ENCODE measurements at places on chromosomes 1 and 21.
A peak's percentile ranks its signal among the peaks of the same experiment; 100 is the strongest.

- DNase-seq = no peak
Observed at GRCh38 chr21:32182449-32182848, 96.4 kb downstream of the MIS18A start.

DNA sequence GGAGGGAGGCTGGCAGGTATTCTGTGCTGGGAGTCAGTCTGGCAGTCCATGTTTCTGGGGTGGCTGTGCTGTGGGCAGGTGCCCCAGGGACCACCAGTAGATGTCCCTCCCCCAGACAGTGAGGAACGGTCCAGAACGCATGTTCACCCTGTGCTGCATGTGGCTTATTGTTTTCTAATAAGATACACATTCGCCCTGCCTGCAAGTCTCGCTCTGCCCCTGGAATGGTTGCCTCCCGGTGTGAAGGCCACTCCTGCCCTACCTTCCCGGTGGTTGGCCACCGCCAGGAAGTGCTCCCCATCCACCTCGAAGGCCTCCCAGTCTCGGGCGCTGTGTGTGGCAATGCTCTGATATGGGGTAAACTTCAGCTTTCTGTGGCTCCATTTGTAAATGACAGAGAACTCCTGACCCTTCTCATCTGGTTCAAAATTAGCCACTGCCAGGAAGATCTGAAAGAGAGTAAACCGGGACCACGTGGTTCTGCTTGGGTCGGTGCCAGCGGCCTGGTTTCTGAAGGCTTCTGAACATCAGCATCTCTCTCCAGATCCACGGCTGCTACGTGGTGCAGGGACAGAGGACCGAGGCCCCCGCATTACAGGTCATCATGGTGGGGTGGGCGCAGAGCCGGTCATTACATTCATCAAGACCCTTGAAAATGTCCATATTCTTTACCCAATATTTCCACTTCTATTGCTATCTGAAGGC lies 14.5 kb downstream of the KRTAP10-1 start:
- DNase-seq = no peak

- no peak for DNase-seq
Observed at GRCh38 chr1:161119092-161119903, 1.4 kb downstream of the NIT1 start.

DNA sequence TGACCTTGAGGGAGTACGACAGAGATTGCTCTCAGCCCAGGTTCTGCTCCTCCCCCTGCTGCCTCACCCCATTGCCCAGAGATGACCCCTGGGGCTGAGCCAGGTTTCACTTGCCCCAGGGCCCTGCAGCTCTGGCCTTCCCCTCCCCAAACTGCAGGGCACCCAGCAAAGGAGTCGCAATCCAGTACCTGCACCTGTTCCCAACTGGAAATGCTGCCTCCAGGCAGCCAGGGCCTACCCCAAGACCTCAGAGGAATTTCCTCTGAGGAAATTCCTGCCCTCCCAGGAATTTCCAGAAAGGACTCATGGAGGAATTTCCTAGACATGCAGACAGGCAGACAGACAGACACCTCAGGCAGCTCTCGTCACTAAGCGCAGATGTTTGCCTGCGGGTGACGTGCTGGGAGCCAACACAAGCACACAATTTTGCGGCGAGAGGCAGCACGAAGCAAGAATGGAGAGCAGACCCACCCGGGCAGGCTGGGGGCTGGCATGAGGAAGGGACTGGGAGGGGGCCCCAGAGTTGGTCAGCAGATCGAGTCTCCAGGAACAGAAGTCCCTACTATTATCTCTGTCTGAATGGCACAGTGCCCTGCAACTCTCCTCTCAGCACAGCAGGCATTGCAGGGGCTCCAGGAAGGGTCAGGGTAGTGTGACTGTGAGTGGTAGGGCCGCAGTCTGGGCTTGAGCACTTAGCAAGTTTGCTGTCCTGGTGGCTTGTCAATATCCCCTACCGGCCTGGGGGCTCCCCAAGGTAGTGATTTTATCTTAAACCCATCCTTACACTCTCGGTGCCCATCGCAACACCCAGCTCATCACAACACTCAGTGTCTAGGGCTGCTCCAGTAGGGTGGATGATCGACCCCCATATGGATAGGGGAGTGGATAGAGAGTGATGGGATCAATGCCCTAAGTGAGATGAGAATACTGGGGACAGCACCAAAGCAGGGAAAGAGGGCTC lies 2.9 kb upstream of the EFNA1 start:
- DNase-seq = no peak

- DNase-seq = peak; percentile 8
Observed at GRCh38 chr1:91697416-91697815, 188.5 kb downstream of the TGFBR3 start.

DNA sequence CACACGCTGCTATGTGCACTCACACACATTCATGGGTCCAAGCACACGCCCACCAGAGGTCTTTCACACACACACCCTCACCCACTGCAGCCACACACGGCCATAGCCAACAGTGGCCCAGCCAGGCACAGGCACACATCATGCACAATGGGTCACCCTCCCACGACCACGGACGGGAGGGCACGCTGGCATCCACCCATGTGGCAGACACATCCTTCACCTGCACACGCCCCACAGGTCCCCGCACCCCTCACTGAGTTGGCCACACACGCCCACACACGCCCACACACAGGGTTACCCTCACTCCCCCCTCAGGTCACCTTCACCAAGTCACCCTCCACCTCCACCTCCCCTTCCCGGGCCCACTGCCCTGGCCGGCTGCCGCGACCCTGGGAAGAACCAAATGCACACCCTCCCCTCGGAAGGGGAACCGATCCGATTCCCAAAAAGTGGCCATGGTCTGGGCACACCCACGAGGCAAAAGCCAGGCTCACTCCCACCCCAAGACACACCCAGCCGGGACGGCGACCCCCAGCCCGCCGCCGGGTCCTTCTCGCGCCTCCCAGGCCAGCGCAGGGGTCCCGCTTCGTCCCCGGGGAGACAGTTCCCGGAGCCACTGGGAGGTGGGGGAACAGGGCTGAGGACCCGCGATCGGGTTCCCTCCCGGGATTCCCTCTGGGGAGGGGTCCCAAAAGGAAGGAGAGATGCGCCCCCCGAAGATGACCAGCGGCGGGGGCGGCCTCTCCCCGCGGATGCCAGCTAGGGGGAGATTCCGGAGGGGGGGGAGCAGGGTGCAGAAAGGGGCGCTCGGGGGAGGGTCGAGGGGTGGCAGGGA lies 860 bp downstream of the SDC3 start:
- no peak for DNase-seq

DNA sequence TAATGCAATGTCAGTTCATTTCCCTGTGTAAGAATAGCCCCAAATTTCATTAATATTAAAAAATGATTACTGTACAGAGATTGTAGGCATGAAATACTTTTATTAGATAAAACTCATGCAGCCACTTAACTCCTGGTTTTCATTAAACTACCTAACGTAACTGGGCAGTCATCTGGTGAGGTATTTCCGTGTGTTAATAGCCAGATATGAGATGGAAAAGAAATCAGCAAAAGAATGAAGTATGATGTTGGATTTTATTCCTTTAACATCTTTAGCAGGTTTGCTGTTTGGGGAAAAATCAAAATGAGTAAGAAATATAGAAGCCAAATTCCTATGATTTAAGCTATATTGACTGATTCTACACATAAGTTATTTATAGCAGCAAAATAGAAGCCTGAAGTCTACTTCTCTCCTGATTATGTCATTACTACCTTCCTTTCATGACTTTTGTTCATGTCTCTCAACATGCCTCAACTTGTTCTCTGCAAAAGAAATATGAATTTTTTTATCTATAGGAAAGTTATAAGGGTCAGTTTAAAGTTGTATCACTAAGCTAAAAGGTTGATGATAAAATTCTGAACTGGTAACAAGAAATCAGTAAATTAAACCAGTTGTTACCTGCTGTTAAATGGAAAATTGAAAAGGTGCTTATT lies 42.6 kb downstream of the CCDC18 start:
- DNase-seq = no peak

GRCh38 chr1:248610301-248610700 lies 12.8 kb upstream of the OR2T10 start:
- DNase-seq = no peak

DNA sequence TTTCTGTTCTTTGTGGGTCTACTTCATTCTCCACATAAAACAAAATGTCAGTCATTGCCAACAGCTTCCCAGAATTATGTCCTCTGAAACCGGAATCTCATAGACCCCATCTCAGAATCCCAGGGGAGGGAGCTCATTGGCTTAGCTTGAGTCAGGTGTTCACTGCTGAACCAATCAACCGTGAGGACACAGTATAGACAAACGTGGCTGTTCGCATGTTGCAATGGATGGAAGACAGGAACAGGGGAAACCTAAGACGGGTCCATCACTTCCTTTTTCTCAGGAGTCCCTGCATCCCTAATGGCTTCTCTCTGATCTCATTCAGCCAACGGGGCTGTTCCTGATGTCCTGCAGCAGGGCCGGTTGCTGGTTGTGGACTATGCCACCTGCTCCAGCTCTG lies 9.1 kb downstream of the CELA2A start:
- no peak for DNase-seq

DNA sequence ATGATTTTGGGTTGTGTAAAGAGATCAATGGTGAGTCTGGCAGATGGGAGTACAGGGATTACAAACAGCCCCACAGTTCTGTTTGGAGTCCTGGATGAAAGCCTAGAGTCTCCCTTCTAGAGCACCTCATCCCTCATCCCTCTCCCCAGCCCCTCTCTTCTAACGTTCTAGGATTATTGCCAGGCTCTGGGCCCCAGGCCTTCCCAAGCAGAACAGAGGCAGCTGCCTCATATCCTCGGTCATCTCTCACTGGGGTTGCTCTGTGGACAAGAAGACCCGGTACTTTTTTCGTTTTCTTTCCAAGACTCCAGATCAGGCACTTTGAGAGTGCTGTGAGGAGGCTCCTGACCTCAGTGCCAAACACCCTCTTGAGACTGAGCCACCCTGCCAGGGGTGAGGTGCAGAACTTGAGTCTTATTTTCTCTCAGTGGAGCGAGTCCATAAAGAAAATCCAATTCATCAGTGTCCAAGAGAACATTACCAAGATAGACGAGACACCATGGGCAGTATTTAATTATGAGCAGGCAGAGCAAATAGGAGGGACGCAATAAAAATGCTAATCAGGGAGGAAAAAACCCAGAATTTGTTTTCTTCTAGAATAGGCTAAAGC lies 17.1 kb upstream of the KCND3 start:
- no peak for DNase-seq

GRCh38 chr1:26317612-26318337 lies at the start of gene CD52:
Gene CD52, plus strand, starts transcription at chr1:26317958. Its CDS starts 60 bp downstream, at chr1:26318018.
- no peak for DNase-seq

DNA sequence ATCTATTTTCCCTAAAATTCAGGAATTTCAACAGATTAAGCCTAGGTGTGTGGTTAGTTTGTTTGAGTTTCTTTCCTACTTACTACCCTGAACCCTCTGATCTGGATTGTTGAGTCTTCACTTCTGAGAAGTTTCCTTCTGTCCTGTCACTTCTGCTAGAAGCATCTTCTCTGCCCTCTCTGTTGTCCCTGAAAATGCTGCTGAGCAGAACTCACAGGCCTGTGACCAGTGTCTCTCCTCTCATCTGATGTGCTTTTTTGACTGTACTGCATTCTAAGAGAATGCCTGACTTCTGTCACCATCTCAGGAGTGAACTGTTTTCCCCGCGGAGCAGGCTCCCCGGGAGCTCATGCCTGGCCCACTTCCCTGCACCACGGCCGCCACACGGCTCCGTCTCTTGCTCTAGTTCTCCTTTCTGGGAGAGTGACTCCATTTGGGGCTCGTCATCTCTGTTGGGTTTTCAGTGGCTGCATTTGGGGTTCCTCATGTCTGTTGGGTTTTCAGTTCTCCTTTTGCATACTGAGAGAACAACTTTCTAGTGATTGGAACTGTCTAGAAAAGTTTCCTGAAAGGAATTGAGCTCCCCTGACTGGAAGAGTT lies 77.9 kb downstream of the POFUT2 start:
- no peak for DNase-seq

DNA sequence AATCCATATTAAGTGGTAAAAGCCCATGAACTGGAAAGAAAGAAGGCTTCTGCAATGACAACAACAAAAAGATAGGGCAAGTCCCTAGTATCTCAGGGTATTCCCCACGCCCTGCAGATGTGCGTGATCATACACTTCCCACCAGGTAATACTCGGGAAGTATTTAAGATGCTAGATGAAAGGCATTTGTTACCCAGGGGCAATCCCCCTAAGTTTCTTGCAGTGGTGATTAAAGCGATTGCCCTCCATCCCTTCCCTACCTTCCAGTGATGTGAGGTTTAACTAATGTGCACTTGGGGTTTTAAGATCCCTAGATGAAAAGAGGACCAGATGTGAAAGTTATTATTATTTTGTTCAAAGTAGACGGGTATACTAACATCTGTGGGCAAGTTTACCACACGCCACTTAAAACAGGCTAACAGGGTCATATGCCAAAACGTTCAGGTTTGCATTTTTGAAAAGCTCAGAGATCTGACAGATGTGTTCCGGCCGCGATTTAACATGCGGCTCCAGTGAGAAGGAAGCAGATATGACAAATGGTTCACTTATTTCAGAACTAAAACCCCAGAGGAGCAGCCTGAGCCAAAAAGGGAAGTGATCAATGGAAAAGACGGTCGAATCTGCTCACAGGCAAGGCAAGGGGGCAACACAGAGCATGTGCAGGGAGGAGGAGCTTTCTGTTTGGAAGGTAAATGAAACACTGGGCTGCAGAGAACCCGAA lies 17.4 kb downstream of the TIAM1 start:
- DNase-seq = peak; percentile 56

DNA sequence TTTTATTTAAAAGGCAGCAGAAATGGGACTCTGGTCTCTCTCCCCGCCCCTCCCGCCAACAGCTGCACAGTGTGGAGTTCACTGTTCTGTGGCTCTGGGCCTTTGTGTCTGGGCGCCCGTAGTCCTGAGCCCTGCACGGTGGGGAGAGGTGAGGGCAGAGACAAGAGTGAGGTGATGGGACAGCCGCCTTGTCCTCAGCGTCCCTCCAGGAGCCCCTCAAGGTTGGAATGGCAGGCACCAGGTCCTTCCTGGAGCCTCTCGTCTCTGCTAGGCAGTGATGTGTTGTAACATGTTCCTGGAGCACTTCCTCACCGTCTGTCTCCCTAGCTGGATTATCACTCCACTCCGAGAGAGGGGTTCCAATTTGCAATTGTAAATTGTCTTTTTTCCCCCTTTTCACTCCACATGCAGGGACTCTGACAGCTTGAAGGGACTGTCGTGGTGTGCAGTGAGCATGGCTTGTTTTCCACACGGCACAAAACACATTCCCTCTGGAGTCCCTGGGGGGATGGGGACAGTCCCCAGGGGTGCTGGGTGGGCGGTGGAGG lies 44.6 kb upstream of the C1orf174 start:
- DNase-seq = no peak

DNA sequence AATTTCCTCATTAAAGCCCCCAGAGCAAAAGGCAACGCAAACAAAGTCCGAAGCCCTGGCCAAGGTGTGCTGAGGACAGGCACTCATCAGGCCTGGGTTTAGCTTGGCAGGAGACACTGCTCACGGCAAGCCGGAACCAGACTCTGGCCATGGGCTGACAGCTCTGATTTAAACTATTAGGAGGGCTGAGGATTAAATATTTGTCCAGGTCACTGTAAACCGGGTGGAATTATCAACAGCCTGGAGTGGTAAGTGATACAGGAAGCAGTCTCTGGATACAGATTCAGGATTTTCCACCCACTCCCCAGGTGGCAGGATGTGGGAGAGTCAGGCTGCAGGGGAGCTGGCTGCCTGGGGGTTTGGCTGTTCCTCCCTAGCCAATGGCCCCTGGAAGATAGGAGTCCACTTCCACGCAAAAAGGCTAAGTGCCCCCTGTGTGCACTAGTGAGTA lies 42.4 kb downstream of the SLC66A1 start:
- DNase-seq = no peak

GRCh38 chr1:174040387-174040786 lies 18.2 kb upstream of the RC3H1 start:
- peak; percentile 38 for DNase-seq

Measured in fibroblast of skin of left quadriceps (primary cell).